ENCODE measurements at places on chromosomes 7 and 10.

GRCh38 chr7:73932364-73932763, 71.4 kb downstream of the TMEM270 start:
- no peak for DNase-seq

DNA sequence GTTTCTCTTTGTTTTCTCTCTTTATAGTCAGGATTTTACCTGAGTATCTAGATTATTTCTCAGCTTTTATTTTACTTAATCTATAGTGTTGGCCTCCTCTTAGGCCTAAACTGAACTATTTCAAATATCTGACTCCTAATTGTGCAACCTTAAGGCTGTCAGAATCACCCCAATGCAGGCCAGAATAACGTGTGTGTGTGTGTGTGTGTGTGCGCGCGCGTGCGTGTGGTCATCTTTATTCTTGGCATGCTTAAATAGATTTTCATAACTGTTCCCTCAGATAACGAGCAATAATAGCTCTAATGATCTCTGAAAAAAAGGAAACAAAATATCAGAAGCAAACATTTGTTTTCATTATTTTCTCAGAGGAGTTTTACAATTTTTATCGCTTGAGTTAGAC, 92.4 kb downstream of the PCDH15 start:
- no peak for DNase-seq

DNA sequence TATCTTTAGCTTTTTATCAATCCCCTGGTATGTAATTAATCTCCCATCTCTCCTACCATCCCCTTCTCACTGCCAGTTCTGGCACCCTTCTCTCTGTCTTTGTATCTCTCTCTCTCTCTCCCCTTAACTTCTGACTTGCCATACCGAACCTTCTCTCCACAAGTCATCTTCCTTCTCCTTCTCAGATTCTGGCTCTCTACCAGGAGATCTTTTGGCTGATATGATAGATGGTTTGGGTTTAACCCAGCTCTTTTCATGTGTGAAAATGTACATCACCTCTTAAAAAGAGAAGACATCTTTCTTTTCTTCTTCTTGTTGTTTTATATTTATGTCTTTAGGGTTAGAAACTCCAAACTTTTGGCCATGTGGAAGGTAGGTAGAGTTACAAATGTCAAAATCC, 196.7 kb downstream of the HGF start:
- DNase-seq = no peak

GRCh38 chr10:100654782-100655325, 90.5 kb upstream of the PAX2 start:
- DNase-seq = peak; percentile 30
